Mesothelial cell of epicardium (in vitro differentiated cells): ENCODE measurements at places on chromosomes 4 and X.

DNA sequence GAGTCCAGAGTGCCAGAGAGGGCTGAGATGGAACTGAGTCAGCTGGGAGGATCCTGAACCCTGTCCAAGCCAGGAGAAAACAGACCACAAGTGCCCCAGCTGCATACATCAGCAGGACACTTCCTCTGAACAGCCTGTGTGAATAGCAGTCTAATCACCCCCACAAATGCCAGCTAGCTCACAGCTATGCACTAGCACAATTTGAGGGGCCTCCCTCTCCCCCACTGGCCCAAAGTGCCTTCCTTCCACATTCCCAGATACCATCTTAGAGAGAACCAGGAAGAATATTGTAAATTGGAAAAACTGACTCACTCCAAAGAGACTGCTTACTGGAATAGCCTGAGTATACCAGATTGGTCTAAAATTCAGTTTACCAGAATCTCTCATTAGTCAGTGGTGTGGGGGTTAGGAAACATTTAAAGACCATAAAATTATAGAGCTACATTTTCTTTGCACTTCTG is 292.6 kb upstream of the KLF3 start:
- H3K4me1 ChIP-seq = peaks cover 13% of the 10 kb centered on the region
- no peaks in the 10 kb centered on the region for H3K36me3 ChIP-seq
- no peaks in the 10 kb centered on the region for H3K27me3 ChIP-seq
- no peak overlapping the region for H3K27ac ChIP-seq
- no peak overlapping the region for H3K4me3 ChIP-seq

DNA sequence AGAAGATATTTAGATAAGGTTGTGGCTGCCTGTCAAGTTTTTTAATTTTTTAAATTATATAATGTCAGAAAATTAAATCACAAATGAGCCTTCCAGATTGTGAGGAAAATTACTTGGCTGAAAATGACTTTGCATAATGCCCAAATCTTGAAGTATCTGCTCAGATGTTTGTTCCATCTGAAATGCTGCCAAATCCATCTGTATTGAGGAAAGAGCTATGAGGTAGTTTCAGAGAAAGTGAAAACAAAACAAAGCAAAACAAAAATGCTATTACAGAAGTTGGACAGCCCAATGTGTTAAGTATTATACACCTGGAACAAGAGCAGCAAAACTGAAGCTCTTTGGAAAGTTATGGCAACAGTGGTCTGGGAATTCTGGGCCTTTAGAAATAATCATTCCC is 23.3 kb upstream of the GUCY1B1 start:
- DNase-seq = no peak
- no peak overlapping the region for H3K27ac ChIP-seq
- H3K4me1 ChIP-seq = peaks cover 25% of the 10 kb centered on the region

- no peak for DNase-seq
- peaks cover 56% of the 10 kb centered on the region for H3K4me1 ChIP-seq
- H3K27me3 ChIP-seq = peaks cover 39% of the 10 kb centered on the region
- H3K27ac ChIP-seq = no peak overlapping the region
These were observed 102.1 kb upstream of the TENM3 start for GRCh38 chr4:182141061-182141460.

GRCh38 chr4:148114436-148114835 is 327.8 kb downstream of the NR3C2 start:
- no peaks in the 10 kb centered on the region for H3K36me3 ChIP-seq
- no peak for DNase-seq
- peaks cover 21% of the 10 kb centered on the region for H3K4me1 ChIP-seq

- H3K36me3 ChIP-seq = peaks cover 23% of the 10 kb centered on the region
- DNase-seq = no peak
- no peaks in the 10 kb centered on the region for H3K27me3 ChIP-seq
- no peaks in the 10 kb centered on the region for H3K4me1 ChIP-seq
These were observed 21.1 kb upstream of the TADA2B start for GRCh38 chr4:7021930-7022664.

- H3K4me1 ChIP-seq = peaks cover 2% of the 10 kb centered on the region
- H3K27ac ChIP-seq = no peak overlapping the region
- H3K27me3 ChIP-seq = peaks cover 56% of the 10 kb centered on the region
- H3K36me3 ChIP-seq = no peaks in the 10 kb centered on the region
These were observed 230.8 kb upstream of the TET2 start for GRCh38 chr4:104915864-104916263.

GRCh38 chr4:26375551-26375950 is 54.7 kb downstream of the RBPJ start:
- H3K4me3 ChIP-seq = no peak overlapping the region
- no peak for DNase-seq
- H3K27ac ChIP-seq = no peak overlapping the region
- H3K27me3 ChIP-seq = no peaks in the 10 kb centered on the region

- H3K36me3 ChIP-seq = peaks cover 26% of the 10 kb centered on the region
- H3K4me3 ChIP-seq = no peak overlapping the region
- H3K4me1 ChIP-seq = no peaks in the 10 kb centered on the region
- H3K27me3 ChIP-seq = no peaks in the 10 kb centered on the region
These were observed 24.3 kb downstream of the GRSF1 start for GRCh38 chr4:70815370-70815769.

GRCh38 chr4:84917869-84918600 is 48.5 kb downstream of the WDFY3 start:
- no peak for DNase-seq
- H3K4me3 ChIP-seq = no peak overlapping the region
- H3K4me1 ChIP-seq = peaks cover 6% of the 10 kb centered on the region
- H3K27me3 ChIP-seq = no peaks in the 10 kb centered on the region

DNA sequence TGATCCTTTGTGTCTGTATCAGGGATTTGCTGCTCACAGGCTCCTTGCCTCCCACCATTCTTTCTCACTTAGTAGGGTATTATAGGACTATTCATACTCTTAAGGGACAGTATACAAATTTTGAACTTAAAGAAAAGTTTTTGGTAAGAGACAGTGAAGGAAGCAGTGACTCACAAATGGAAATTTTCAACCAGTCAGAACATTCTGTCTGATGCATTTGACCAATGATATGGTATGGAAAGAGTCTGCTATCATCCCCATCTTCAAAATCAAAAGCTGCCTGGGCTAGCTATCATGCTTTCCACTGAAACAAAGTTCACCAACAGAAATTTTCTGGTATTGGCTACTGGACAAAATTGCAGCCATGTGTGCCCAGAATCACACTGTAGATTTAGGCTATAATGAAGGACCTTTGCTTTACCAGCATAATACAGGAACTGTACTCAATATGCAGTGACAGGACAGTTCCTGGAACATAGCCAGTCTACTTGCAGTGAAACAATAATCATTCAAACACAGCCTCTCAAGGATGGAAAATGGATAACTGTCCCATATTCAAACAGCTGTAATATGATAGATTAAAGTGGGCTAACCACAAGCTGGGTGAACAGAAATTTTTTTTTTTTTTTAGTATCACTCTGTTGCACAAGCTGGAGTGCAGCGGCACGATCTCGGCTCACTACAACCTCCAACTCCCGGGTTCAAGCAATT is 109.0 kb upstream of the ACSL4 start:
- H3K4me1 ChIP-seq = peaks cover 11% of the 10 kb centered on the region
- H3K4me3 ChIP-seq = no peak overlapping the region
- H3K36me3 ChIP-seq = no peaks in the 10 kb centered on the region
- no peak for DNase-seq

- H3K27me3 ChIP-seq = peaks cover 8% of the 10 kb centered on the region
- DNase-seq = no peak
- peak overlapping the region; percentile 68 for H3K4me3 ChIP-seq
- peak overlapping the region; percentile 16 for H3K27ac ChIP-seq
- H3K4me1 ChIP-seq = peaks cover 45% of the 10 kb centered on the region
These were observed 47.5 kb upstream of the BCOR start for GRCh38 chrX:40145001-40145922.

DNA sequence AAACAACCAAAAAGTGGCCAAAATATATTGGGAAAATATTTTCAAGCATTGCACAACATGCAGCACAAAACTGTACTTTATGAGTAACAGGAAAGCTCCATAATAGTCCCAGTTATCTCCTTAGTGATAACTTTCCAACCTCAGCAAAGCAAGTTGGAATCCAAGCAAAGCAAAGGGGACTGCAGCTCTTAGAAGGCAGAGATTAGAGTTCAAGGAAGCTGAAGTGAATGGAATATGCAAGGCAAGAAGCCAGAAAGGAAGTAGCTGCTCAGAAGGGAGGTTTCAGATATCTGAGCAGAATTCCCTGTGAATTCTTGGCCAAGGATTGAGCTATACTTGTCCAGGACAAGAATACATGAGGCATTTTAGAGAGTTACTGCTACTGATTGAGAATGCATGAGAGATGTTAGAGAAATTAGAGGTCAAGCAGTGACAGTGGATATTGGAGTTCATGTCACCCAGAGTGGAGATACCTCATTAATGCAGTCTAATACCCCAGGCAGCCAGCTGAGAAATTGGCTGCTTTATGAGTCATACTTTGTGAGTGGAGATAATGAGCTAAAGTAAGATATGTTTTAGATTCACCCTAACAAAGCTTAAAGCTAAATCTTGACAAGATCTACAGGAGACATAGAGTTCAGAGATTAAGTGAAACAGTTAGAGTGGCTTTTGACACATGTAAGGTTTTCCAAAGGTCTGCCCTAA is 102.8 kb downstream of the INPP4B start:
- H3K27me3 ChIP-seq = no peaks in the 10 kb centered on the region
- no peak overlapping the region for H3K27ac ChIP-seq
- peaks cover 26% of the 10 kb centered on the region for H3K36me3 ChIP-seq
- no peak overlapping the region for H3K4me3 ChIP-seq

- H3K4me3 ChIP-seq = no peak overlapping the region
- H3K36me3 ChIP-seq = no peaks in the 10 kb centered on the region
- H3K27ac ChIP-seq = no peak overlapping the region
- H3K27me3 ChIP-seq = no peaks in the 10 kb centered on the region
These were observed 512.7 kb upstream of the CT83 start for GRCh38 chrX:116975517-116975916.

- peaks cover 9% of the 10 kb centered on the region for H3K4me1 ChIP-seq
- DNase-seq = no peak
- no peaks in the 10 kb centered on the region for H3K27me3 ChIP-seq
- peaks cover 4% of the 10 kb centered on the region for H3K36me3 ChIP-seq
- H3K27ac ChIP-seq = no peak overlapping the region
These were observed 22.5 kb downstream of the RWDD4 start for GRCh38 chr4:183636503-183636902.

GRCh38 chr4:5050520-5051277 is 581 bp upstream of the STK32B start:
- no peaks in the 10 kb centered on the region for H3K36me3 ChIP-seq
- H3K27ac ChIP-seq = no peak overlapping the region
- H3K4me3 ChIP-seq = peak overlapping the region; percentile 87

DNA sequence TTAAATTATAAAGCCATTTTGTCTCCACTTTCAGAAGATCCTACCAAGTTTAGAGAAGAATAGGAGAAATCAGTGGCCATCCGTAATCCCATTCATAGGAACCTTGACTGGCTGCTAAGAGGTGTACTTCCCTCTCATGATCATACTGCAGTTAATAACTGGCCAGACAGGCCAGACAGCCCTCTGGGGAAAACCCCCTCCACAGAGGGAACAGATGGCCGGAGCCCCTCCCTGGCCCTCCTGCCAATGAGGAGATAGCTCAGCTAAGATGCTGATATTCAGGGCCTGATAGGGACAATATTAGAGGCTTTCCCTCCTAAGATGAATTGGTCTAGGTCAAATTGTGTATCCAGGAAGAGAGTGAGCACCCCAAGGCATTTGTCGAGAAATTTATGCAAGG is 200.0 kb upstream of the MAOA start:
- DNase-seq = no peak
- H3K27me3 ChIP-seq = no peaks in the 10 kb centered on the region
- peaks cover 3% of the 10 kb centered on the region for H3K36me3 ChIP-seq
- no peak overlapping the region for H3K27ac ChIP-seq
- no peak overlapping the region for H3K4me3 ChIP-seq

DNA sequence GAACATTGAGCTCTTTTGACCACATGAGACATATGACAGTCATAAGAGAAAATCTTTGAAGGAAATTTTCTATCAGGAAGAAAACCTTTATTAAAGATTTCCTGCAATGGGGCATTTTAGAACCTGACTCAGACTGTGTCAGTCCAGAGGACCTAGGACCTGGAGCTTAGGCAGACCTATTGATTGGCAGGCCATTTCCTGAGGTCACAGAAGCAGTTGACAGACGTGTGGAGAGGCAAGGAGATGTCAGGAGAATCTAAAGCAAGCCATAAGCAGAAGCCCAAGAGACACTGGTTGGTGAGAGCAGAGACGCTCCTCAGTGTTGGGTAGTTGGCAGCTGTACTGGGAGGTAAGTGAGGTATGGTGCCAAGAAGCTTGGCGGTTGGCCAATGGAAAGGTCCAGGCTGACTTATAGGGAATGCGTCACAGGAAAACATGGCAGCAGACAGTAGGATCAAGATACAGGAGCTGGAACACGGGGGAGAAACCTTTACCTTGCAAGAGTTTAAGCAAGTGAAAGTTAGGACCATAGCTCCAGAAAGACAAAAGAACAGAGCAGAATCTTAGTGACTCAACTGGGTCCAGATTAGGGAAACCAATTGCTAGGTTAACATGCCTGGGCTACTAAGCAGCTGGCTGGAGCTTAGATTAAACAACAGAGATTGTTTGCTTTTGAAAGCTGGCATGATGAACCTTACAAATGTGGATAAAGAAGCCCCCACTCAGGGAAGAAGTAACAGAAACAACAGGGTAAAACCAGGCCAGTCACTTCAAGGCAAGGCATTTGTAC is 18.6 kb downstream of the PALLD start:
- H3K27ac ChIP-seq = no peak overlapping the region
- no peak overlapping the region for H3K4me3 ChIP-seq
- H3K4me1 ChIP-seq = peaks cover 3% of the 10 kb centered on the region
- no peaks in the 10 kb centered on the region for H3K36me3 ChIP-seq
- no peaks in the 10 kb centered on the region for H3K27me3 ChIP-seq

GRCh38 chrX:6407542-6407941 is 127.4 kb downstream of the VCX3A start:
- peaks cover 2% of the 10 kb centered on the region for H3K27me3 ChIP-seq
- no peaks in the 10 kb centered on the region for H3K4me1 ChIP-seq
- H3K27ac ChIP-seq = no peak overlapping the region

DNA sequence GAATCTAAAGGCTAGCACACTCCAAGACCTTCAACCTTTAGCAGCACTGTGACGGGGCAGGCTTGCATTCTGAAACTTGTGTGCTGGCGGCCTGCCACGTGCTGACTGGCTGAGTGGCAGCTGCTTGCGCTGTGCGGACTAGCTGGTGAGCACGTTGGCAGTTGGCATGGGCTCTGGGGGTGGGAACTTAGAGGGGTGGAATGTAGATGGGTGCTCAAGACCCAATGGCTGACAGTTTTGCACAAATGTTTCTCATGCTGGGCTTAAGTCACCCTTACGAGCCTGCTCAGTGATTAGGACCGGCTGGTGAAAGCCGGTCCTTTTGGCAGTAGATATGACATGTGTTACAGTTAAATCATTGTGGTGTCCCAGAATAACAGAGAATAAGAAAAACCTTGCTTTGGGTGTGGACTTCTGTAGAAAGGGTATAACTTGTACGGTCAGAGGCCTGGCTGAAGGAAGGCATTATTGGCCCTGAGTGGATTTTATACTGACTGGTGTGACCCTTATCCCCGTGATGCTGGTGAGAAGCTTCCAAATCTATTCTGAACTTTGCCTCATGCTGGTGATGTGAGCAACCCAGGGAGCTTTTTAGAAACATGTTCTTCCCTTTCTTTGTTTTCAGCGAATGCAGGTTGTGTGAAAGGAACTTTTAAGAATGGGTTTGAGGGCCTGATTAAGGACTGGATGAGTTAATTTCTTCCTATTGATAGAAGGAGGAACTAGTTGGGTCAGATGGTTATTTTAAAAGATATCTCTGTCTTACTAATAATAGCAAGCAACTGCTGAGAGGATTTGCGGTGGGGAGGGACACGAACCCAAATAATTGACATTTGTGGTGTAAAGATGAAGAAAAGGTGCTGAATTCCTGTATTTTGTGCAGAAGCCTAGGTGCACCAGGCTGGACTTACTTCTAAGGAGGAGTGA is 107.4 kb upstream of the SLC4A4 start:
- peaks cover 55% of the 10 kb centered on the region for H3K4me1 ChIP-seq
- H3K36me3 ChIP-seq = no peaks in the 10 kb centered on the region
- no peak for DNase-seq
- no peaks in the 10 kb centered on the region for H3K27me3 ChIP-seq
- no peak overlapping the region for H3K27ac ChIP-seq
- H3K4me3 ChIP-seq = no peak overlapping the region
